A172 (cell line): ENCODE measurements at places on chromosomes 2 and 18. TPM values are rescaled to one million over a fixed set of nuclear protein-coding genes. Genes with fewer than 3 reads are reported as not detected.

Gene COL3A1
- total RNA-seq: 563 and 691 TPM in 2 replicates

Gene SALL3
- total RNA-seq: not detected in 2 replicates

Gene DSG1
- total RNA-seq: not detected in 2 replicates

Gene ITGB6
- total RNA-seq: 0.29 and 1.00 TPM in 2 replicates

Gene RIOK3
- total RNA-seq: 42.7 and 71.1 TPM in 2 replicates

Gene WNT10A
- total RNA-seq: 0.36 and 1.5 TPM in 2 replicates

Gene CFC1
- total RNA-seq: not detected in 2 replicates

Gene UCN
- 4.1 and 5.0 TPM in 2 replicates for total RNA-seq

Gene TMEM37
- 0.12 and 1.3 TPM in 2 replicates for total RNA-seq

Gene BOLL
- not detected in 2 replicates for total RNA-seq

Gene ATP9B
- total RNA-seq: 7.2 and 8.0 TPM in 2 replicates

Gene REG1B
- not detected in 2 replicates for total RNA-seq

Gene POTEI
- total RNA-seq: not detected in 2 replicates

Gene TWSG1
- 92.5 and 97.5 TPM in 2 replicates for total RNA-seq

Gene IL1R2
- total RNA-seq: not detected in 2 replicates

Gene MBP
- total RNA-seq: not detected in 2 replicates

Gene TMEM247
- not detected in 2 replicates for total RNA-seq

Gene TFCP2L1
- 0.26 and 0.34 TPM in 2 replicates for total RNA-seq

Gene BMP10
- total RNA-seq: 0.46 TPM in 1 of 2 replicates, not detected in the other

Gene ACAA2
- 56.9 and 61.0 TPM in 2 replicates for total RNA-seq
